SHP77 (cell line): ENCODE measurements at places on chromosomes 13 and 19.

DNA sequence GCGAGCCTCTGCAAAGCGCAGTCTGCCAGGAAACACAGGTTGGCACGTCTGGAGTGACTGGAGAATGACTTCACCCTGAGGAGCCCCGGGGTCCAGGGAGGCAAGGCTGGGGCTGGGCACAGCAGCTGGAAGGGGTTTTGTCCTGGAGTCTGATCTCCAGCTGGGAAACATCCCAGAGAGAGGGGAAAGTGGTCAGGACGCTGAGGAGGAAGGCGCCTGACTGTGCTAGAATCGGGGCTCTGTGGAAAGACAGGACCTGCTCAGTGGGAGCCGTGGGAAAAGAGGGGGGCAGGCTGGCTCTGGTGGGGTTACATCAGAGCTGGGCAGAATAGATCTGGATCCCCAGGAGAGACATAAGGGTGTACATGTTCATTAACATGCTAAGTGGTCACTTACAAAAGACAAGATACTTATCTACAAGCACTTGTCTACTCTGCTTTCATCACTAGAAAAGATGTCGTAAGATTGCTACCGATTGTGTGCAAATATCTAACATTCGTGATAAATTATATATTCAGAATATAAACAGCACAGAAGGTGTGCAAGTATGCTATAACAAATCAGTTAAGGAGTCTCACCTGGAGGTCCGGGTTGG, 106.6 kb downstream of the COL4A1 start:
- no peak for DNase-seq

DNA sequence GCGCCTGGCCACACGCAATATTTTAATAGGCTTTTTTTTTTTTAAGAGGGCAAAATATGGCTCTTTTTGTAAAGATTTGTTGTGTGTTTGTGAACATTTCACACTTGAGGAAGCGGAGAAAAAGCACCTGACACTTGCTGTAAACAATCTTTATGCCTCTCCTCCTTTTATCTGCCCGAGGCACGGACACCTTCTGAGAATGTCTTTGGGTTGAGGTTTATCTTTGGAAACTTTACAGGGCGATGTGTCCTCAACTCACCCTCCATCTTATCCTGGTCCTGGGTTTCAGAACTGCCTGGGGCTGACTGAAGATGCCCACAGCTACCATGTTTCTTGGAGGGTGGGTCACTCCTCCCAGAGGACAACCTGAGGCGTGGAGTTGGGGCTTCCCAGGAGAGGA, 44.0 kb downstream of the ZNF627 start:
- DNase-seq = no peak

DNA sequence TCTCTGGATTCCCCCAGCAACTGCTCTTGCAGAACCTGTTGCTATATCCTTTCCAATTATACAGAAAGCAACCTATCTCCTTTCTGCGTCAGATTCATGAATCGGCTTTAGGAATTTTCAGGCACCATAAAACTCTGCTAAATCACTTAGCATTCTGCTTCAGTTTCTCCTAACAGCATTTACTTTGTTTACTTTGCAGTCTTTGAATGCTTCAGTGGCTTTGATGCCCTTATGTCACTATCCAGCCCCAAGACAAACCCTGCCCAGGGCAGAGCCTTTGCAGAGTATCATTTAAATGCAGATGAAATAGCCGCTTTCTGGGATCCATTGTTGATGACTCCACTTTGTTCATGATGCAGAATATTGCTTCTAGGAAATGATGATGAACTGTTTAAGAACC, 43.1 kb downstream of the SLITRK1 start:
- no peak for DNase-seq

DNA sequence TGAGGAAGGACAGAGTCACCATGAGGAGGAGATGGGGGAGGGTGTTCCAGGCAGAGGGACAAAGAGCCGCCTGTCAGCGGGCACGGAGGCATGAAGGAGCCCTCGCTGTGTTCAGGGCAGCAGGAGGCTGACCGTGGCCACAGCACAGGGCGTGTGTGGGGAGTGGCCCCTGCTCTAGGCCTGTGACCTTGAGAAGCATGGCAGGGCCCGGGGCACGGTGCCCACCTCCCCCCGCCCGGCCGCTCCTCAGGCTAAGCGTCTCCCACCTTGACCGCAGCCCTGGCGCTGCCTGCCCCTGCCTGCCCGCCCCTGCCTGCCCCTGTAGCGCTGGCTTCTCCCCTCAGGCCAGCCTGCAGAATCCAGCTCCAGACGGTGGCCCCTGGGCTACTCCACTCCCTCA, 11.6 kb downstream of the MAP2K2 start:
- no peak for DNase-seq

GRCh38 chr19:4636151-4636717, 3.1 kb upstream of the TNFAIP8L1 start:
- peak; percentile 51 for DNase-seq

GRCh38 chr19:6743714-6744380, 4.4 kb downstream of the TRIP10 start:
- DNase-seq = no peak

DNA sequence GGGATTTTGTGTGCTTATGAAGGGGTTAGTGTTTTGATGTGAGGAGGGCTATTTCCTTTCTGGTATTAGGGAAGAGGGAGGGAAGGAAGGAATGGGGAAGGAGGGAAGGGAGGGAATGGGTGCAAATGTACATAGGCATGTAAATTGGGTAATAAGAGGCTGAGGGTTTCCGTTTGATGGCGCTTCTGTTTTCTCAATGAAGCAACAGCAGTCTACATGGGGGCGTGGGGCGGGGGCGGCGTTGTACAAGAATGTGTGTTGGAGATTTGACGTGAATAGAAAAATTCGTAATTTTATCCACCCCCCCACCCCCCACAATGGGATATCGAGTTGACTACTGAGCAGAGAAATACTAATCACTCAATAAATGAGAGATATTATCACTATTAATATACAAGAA, 52.5 kb downstream of the PDS5B start:
- no peak for DNase-seq

GRCh38 chr19:16258440-16258903, 60.8 kb downstream of the AP1M1 start:
- DNase-seq = no peak

GRCh38 chr19:10602330-10603083, 15.4 kb upstream of the AP1M2 start:
- peak; percentile 47 for DNase-seq

- no peak for DNase-seq
These were observed 80.4 kb upstream of the TEX29 start for GRCh38 chr13:111239764-111240670.
